Stromal cell of bone marrow (primary cell): ENCODE measurements at places on chromosomes 7 and 10.

GRCh38 chr7:24152356-24152755 is 131.6 kb upstream of the NPY start:
- DNase-seq, result no peak

DNA sequence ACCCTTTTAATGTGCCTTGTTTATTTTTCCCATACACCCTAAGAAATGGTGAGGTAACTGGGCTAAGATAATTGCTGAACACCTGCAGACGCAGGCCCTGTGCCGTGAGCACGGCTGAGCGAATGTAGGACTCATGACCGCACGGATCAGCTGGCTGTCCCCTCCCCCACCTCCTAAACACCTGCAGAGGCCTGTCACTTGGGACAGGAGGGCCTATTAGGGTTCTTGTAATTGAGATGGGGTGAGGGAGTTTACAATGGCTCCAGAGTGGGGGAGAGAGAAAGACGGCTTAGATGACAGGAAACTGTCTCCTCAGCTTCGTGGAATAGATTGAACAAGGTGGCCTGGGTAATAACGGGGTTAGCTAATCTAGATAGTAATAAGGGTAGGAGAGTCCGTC is 291.7 kb upstream of the HABP2 start:
- DNase-seq, result no peak

DNA sequence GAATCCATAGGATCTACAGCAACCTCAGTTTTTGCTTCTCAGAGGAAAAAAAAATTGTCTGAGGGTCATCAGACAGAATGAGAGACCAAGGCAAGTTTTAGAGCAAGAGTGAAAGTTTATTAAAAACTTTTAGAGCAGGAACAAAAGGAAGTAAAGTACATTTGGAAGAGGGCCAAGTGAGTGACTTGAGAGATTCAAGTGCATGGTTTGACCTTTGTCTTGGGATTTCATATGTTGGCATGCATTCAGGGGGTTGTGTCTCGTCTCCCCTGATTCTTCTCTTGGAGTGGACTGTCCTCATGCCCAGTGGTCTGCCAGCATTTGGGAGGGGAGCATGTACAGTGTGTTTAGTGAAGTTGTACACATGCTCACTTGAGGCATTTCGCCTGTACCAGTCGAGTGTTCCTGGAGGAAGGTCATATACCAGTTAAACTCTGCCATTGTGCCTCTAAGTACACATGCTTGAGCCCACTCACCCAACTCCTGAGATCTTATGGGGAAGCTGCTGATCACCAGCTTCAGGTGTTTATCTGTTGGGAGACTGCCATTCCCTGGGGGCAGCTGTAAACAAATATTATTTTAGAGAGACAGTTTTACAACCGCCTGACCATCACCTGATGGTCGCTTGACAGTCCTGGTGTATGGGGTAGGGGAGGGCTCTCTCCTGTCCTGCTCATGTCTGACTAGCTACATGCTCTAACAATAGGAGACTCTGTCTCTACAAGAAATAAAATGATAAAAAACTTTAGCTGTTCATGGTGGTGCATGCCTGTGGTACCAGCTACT is 109.4 kb downstream of the EEPD1 start:
- no peak for DNase-seq

DNA sequence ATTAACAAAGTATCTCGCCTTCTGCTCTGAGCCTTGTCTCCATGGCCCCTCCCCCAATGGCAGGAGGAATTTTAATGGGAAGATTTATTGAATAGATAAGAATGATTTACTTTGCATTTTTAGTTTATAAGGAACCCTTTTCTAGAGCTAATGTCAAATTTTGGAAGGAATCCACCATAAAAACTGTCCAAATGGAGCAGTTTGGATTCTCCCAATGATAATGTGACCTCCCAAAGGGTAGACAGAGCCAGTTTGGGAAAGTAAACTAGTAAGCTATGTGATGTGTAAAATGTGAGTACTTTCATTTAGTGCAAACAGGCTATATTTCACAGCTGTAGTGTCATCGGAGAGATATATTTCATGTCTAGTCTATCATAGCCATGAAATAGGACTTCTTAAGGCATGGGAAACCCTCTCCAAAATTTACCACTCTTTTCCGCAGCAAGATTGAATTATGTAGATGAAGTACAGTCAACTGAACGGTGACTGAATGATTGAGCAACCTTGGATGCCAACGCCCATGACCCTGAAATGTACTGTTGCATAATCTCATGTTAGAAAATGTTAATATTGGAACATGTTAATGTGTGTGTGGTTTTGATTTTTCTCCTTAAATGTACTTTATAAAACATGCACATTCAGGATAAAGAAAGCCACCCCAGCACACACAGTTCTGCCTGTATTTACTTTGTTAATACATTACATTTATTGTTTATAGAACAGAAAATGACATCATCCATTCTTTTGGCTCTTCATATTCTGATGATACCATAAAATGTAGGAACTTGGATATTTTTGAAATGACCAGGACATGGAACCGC is 140.6 kb downstream of the NRP1 start:
- peak; percentile 64 for DNase-seq

DNA sequence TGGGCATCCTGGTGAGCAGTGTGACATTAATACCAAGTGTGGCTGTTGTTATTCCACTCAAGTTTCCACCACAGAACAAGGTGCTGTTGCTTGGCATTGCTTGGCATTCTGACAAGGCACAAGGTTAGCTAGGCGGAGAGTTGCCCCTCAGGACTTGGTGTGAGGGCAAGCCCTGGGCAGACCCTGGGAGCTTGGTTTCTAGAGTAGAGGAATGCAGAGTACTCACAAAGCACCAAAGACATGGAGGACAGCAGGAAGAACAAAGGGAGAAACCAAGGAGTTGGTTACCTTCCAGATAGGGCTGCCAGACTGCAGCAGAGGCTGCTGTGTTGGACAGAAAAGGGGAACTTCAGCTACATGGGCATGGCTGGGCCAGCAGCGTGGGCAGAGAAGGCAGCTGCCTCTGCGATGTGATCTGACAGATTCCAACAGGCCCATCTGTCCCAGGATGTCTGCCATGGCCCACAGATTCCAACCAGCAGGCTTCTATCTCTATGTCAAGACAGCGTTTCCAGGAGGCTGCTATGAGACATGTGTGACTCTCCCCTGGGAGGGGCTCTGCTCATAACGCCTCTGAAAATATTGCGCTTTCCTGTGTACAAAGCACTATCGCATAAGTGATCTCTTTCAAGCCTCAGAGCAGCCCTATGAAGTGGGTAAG is 1.8 kb downstream of the GOLGA7B start:
- no peak for DNase-seq

DNA sequence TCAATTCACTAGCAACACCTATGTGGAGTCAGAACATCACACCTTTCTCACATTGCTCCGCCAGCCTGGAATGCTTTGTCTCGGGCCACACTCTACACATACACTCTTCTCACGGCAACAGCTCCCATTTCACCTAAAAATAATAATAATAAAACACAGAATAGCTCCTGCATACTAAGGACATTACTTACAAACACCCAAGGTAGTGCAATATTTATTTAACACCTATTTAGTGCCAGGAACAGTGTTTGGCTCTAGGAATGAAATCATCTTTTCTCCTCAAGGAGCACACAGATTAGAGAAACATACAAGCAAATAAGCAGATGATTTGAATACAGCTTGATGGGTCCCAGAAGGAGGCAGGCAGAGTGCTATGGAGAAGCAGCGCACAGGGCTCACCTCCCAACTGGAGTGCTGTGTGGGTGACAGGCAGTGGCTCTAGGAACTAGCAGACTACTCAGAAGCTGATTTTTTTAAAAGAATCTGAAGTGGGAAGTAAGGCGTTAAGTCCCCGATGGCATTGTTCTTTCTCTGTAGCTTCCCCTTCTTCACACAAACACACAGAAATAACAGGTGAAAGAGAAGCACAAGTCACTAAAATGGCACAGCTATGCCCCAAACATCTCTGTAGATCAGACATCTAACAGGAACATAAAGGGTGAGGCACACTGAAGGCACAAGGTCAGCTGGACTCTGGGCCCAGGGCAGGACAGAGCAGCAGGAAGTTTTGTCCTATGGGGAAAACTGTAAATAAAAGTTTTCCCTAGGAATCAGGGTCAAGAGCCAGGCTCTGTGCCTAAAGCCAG is 16.7 kb downstream of the USP6NL start:
- DNase-seq, result no peak

DNA sequence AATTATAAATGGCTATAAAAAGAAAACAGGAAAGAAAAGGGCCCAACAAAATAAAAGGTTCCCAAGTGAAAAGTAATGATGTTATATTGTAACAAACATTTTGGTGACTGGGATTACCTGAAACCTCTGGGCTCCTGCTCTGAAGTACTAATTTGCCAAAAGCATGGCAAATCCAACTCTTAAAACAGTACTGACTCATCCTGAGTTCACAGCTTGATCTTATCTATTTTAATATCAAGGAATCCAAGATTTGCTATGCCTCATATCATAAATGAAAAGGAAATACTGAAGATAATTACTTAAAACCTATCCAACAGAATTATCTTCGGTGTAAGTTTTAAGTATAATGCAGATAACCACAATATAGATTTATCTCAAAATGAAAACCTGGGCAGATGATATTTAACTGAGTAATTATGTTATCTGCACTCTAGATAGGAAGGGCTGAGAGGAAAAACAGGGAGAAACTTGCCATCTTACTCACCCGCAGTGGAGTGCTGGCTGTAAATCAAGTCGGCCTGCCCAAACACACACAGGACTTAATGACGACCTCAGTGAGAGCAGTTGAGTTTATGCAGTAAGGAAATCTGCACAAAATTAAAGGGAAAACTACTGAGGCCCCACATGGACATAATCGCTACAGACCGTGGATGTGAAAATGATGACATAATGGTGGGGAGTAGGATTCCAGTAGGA is 48.4 kb downstream of the MPP7 start:
- peak; percentile 60 for DNase-seq

GRCh38 chr7:1446620-1447032 is 12.6 kb downstream of the MICALL2 start:
- DNase-seq, result no peak

DNA sequence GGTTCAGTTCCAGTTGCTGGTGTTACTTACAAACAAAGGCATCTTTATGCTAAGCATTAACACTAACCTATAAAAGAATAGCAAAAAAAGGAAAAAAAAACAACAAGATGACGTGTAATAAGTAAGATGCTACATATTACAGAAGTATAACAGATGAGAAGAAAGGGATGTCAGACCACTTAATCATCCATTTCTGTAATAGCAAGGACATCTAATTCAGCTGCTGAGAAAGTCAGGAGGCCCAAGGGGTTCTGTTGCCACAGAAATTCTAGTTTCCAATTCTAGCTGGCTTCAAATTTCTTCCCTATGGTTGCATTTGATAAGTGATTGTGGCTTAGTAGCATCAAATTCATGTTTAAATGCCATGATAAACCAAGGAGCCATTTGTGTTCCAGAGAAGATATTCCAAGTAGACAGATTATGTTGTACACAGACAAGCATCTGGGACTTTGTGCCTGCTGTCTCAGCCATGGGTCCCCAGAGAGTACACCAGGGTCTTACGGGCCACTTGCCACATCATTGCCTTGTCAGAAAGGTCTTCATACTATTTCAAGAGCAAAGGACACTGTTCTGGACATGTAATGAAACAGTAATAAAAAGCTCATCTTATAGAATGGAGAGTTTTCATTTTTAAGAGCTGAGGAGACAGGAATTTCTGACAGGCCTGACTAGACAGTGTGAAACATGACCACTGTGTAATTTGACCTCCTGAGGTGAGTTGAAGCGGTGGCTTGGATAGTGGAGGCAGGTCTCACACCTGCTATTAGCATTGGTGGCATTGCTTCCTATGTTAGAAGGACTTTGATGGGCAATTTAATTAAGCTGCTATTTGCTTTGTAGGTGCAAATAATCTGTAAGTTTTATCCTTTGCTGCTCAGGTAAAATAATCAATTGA is 4.2 kb upstream of the ASB4 start:
- DNase-seq, result no peak

GRCh38 chr10:114356751-114357514 is 47.4 kb downstream of the AFAP1L2 start:
- DNase-seq, result no peak

- DNase-seq, result no peak
Observed at GRCh38 chr7:90642978-90643377, 46.9 kb downstream of the CDK14 start.

DNA sequence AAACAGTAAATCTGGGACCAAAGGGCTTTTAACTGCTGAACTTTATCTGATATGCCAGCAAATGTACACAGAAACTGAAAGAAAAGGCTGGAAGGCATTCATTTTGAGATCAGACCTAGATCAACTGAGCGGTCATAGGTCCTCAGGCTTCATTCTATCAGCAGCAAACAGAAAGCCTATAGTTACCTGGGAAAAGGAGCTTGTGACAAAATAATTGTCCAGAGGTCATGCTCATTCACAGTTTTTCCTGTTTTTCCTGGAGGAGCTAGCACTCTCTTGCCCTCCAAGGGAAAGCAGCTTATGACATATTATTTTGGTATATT is 320.2 kb downstream of the AHR start:
- DNase-seq, result no peak

DNA sequence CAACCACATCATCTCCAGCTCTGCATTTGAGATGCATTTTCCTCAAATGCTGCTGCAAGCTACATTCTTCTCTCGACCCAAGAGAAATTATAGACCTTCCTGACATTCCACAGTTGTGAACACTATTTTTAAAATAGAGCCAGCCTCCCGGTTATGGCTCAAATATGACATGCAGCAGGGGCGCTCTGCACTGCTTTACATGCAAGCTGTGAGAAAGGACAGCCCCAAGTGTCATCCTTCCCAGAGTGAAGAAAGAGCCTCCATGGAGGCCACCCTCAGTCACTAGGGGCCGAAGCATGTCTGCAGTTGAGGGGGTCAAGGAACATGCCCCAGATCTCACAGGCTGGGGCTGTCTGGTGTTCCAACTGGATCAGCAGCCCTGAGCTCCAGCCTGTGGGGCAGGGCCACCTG is 63.9 kb upstream of the CHST15 start:
- DNase-seq, result no peak

- DNase-seq, result no peak
Observed at GRCh38 chr7:99465421-99465768, 572 bp downstream of the ATP5MF start.

GRCh38 chr10:114517368-114518250 is 113.3 kb upstream of the AFAP1L2 start:
- DNase-seq, result no peak

DNA sequence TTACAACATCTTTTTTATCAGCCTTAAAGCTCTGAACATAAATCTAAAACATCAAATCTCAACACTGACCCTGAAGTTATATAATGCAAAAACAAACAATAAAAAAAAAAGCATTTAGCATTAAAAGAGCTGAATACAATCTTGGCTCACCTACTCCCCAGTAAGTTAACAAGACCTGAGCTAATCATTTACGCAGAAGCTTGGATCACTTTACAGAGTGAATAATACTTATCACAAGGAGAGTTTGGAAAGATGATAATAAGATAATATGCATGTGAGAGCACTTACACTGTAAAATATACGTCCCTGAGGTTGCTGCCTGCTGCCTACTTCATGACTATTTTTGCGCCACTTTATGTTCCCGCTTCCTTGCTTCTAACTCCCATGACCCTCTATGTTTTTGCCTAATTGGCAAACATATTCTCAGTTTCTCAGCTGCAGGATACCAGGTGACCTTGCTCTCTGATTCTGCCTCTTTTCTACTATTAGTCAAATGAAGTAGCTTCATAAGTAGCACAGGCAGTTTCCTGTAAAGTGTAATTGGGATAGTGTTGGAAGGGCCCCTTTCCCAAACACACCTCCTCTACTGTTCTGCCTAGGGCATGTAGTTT is 333.6 kb downstream of the LRRTM3 start:
- DNase-seq, result no peak
